Glomerular endothelial cell (primary cell): ENCODE measurements at places on chromosomes 3 and 15. TPM values are rescaled to one million over a fixed set of nuclear protein-coding genes. Genes with fewer than 3 reads are reported as not detected.

- no peak for DNase-seq
Measured at GRCh38 chr3:39097716-39098472, 9.5 kb downstream of the GORASP1 start.

DNA sequence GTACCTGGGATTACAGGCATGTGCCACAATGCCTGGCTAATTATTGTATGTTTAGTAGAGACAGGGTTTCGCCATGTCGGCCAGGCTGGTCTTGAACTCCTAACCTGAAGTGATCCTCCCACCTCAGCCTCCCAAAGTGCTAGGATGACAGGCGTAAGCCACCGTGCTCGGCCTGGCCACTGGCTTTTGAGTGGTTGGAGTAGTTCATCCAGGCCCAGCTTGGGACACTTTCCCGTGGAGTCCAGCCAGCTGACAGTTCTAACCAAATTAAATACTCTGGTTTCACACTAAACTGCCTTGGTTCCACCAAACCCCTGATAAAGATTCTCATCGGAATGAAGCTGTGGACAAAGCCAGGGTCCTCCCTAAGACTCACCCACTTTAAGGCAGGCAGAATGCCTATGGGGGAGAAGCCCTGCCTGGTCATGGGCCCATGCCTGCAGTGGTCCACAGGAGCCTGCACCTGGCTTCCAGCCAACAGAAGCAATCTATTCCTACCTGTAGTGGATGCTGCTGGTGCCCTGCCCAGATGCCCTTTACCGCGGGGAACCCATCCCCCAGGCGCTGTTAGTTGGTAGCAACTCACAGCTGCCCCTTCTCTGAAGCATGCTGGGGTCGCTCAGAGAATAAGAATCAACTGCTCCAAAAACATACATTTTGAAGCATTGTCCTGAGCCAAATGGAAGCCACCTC is 5.2 kb upstream of the SLC28A1 start:
- no peak for DNase-seq

- no peak for DNase-seq
Measured at GRCh38 chr3:194120789-194121770, 14.9 kb upstream of the HES1 start.

DNA sequence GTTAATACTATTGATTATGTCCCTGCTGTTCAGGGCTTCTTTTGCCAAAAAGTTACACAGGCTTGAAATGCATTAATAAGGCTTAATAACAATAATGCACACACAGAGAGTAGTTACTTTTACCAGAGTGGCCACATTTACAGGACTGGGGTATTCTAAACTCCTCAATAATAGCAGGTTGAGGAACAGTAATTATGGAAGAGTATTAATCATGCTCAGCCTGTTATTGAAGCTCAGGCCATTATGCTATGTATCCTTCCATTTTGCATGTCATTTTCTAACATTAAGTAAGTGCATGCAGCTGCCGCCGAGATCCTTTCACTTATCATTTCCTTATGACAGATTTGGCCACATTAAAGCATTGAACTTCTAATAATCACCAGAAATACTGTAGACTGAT is 5.7 kb downstream of the ARRDC4 start:
- DNase-seq: no peak

- no peak for DNase-seq
Measured at GRCh38 chr3:76886761-76887500, 153.0 kb upstream of the ROBO2 start.

- no peak for DNase-seq
Measured at GRCh38 chr15:56208185-56208584, 35.5 kb downstream of the RFX7 start.

DNA sequence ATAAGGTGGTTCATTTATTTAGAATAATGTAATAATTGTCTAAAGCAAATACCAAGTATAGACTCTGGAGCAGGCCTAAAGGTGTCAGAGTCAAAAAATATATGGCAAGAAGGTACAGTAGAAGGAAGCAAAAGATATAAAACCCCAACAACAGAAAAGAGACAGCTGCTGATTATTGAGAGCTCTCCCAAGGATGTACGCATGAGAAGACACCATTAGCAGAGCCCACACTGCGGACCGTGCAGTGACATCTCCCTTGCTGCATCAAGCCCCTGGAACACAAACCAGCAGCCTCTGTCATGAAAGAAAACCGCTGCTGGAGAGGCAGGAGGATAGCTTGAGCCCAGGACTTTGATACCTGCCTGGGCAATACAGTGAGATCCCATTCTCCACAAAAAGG is 18.0 kb upstream of the SLC6A20 start:
- no peak for DNase-seq

GRCh38 chr3:13702286-13702685 is 153.4 kb downstream of the FBLN2 start:
- DNase-seq: no peak

DNA sequence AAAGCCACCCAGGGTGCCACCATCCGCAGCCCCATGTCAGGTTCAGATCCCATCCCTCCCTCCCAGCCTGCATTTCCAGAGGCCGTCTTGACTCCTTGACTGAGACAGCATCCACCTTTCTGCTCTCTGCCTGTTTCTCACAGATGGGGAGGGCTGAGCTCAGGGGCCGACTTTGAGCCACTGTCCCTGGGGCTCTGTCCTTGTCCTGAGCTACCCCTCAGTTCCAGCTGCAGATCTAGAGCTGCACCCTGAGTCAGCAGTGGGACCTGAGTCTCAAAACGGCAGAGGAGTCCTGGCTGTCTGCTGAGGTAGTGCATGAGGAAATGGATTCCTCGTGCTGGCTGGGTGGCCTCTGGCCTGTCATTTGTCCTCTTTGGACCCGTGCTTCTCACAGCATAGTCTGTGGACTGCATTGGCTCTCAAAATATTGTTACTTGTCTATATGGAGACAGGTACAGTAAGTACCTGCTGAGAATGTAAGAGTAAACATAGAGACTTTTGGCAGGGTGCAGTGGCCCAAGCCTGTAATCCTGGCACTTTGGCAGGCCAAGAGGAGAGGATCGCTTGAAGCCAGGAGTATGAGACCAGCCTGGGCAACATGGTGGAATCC is 22.3 kb downstream of the RPLP1 start:
- no peak for DNase-seq

DNA sequence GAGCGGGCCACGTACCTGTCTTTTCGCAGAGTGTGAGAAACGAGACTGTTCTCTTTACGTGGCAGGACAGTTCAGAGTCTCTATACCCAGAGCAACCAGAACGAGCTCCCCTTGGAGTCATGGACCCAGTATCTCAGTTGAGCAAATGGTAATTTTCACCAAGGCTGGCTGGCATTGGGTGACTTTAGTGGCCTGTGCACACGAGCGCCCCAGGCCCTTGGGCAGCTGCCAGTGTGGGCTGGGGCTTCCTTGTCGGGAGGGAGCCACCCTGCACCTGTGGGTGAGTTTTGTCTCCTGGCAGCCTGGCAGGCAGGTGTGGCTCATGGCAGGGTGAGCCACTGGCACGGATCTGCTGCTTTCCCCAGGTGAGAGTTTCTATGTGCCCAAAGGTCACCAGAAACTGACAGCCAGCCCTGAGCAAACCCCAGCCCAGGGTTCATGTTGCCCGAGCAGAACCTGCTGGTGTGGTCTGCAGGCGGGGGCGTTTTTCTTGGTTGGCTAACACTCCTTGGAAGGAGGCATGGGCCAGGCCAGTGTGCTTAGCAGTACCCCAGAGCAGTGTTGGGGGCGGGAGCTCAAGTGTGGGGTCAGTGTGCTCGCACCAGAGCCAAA is 135.0 kb downstream of the TJP1 start:
- no peak for DNase-seq

DNA sequence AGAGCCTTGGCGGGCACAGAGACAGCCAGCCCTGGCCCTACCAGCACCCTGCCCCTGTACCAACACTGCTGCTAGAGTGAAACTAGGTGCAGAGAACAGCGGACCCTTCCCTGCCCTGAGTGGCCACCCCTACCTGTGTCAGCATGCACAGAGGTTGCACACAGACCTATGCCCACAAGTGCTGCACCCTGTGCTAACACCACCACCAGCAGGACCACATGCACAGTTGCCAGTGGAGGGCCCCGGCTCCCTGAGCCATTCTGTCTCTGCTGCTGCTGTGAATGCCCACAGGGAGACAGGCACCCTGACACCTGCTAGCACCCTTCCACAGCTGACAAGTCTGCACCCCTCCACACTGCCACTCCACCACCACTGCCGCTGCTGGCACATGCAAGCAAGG is 131.8 kb downstream of the NEK11 start:
- DNase-seq: no peak

CHRM5 gene
- total RNA-seq: not detected in 2 replicates

ATOSA gene
- total RNA-seq: 14.4 and 36.0 TPM in 2 replicates

LAMB2 gene
- 1,071 and 1,381 TPM in 2 replicates for total RNA-seq
